Activated CD8-positive, alpha-beta memory T cell treated with anti-CD3 and anti-CD28 coated beads, Interleukin-2, amount 10 ng/mL, durations not matched to agents 7 days and 5 days (primary cell): ENCODE measurements at places on chromosomes 5 and 9. TPM values are rescaled to one million over a fixed set of nuclear protein-coding genes. Genes with fewer than 3 reads are reported as not detected.

The NUTM2G gene
- not detected for total RNA-seq

The LURAP1L gene
- total RNA-seq = not detected

The TRPM3 gene
- not detected for total RNA-seq

The FAM81B gene
- total RNA-seq = not detected

The SPINK4 gene
- total RNA-seq = not detected

The CDKN2B-AS1 gene
- 3.4 TPM for total RNA-seq

The ELP1 gene
- total RNA-seq = 23.9 TPM

The SPINK9 gene
- total RNA-seq = not detected

The BBLN gene
- 85.3 TPM for total RNA-seq

The DIRAS2 gene
- not detected for total RNA-seq

The KCNMB1 gene
- total RNA-seq = not detected
